ENCODE measurements at places on chromosomes 2 and 18. TPM values are rescaled to one million over a fixed set of nuclear protein-coding genes. Genes with fewer than 3 reads are reported as not detected.

The CERS6 gene
- 20.9 TPM for total RNA-seq

The CD8A gene
- total RNA-seq = 2.0 TPM

The C2orf80 gene
- total RNA-seq = not detected

The CCDC88A gene
- 53.3 TPM for total RNA-seq

The GAL3ST2 gene
- not detected for total RNA-seq

The CHRNG gene
- total RNA-seq = not detected

The DSG1 gene
- not detected for total RNA-seq

Measured in naive thymus-derived CD4-positive, alpha-beta T cell (primary cell).